PC-9 (cell line): ENCODE measurements at places on chromosomes 7 and 10. TPM values are rescaled to one million over a fixed set of nuclear protein-coding genes. Genes with fewer than 3 reads are reported as not detected.
A peak's percentile ranks its signal among the peaks of the same experiment; 100 is the strongest.

COL13A1 gene
- 0.73 and 1.6 TPM in 2 replicates for total RNA-seq

DNA sequence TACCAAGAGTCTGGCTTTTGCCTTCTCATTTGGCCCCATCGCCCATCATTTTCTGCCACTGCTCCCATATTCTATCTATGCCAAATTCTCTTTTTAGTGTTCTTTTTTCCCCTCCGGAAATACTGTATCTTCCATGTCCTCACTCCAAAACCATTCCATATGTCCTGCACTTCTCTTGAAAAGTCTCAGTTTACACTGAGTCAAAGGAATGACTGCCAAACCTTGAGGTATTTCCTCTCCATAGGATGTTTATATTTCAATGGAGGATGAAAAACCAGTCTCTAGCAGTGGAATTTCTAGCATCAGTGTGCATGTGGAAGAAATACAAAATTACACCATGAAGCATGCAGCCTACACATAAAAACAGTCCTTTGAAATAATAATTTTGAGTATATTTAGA is 121.4 kb upstream of the PHYHIPL start:
- no peak for DNase-seq

GRCh38 chr7:145313551-145313950 is 477.7 kb upstream of the TPK1 start:
- no peak for DNase-seq

KCNH2 gene
- total RNA-seq, result 1.5 and 1.6 TPM in 2 replicates

- DNase-seq, result no peak
Measured at GRCh38 chr7:131904760-131905327, 348.4 kb upstream of the PODXL start.

DNA sequence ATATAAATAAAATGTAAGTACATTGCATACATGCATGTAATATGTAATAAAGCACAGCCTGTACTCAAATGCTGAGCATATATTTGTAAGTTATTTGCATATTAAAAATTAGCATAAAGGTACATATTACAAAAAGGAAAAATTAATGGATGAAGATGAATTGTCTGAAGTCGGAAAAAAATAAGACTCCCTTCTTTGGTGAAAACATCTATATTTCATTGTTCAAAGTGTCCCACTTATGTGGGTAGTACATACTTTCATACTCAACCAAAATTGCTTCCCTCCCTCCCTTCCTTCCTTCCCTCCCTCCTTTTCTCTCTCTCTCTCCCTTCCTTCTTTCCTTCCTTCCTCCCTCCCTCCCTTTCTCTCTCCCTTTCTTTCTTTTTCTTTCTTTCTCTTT is 498.1 kb downstream of the MAGI2 start:
- no peak for DNase-seq

DNA sequence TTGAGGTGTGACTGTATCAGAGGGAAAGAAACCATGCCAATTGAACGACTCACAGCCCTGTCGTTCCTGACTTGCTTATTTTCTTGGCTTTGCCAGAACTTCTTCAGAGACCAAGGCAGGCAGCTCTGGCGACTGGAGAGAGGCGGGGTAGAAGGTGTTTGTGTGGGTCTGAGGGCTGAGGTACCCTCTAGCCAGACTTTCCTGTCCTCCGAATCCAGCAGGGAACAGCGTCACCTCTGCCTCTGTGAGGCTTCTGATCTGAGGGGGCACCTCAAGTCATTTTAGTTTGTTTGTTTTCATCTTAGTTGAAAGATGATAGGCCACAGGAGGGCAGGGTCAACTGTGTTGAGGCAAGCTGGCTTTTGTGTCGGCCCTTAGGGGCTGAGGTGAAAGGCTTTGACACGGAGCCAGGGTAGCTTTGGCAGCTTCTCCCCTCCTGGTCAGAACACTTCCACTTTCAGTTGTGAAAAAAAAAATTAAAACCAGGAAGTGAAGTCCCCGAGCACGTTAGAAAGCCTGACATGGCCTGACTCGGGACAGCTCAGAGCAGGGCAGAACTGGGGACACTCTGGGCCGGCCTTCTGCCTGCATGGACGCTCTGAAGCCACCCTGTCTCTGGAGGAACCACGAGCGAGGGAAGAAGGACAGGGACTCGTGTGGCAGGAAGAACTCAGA is 1.9 kb downstream of the ACSL5 start:
- peak; percentile 69 for DNase-seq

GIMAP6 gene
- not detected in 2 replicates for total RNA-seq

DNA sequence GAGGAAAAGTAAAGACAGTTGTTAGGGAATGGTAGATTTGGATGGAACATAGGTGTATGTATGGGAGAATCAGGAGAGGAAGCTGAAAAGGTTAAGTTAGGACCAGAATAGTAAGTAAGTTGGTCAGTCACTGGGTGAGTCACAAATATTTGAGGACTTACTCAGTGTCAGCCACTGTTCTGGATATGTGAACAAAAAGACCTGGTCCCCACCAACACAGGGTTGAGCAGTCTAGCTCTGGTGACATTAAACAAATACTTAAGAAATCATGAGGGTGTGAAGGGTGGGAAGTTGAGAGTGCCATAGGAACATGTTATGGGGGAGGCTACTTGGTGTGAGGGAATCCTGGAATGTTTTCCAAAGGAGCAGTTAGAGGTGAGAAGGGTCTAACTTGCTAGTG is 246.9 kb downstream of the PTEN start:
- DNase-seq, result peak; percentile 78

SCIN gene
- total RNA-seq, result 0.33 and 0.92 TPM in 2 replicates

CDHR1 gene
- total RNA-seq, result not detected in 2 replicates

TAS2R5 gene
- total RNA-seq, result 1.1 and 2.1 TPM in 2 replicates

DNA sequence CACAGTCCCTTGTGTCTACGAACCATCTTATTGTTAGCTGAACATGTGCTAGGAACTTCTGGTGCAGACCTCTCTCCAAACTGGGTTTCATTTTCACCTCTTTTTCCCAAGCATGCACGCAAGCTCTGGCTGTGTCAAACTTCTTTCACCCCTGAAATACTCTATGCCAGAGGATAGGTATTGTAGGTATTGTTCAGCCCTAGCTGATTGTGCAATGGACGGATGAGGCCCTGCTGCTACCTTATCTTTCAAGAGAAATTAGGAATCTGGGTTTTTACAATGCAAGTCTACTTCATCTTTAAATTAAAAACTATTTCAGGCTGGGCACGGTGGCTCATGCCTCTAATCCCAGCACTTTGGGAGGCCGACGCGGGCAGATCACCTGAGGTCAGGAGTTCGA is 28.3 kb upstream of the MRLN start:
- no peak for DNase-seq

SLC39A12 gene
- total RNA-seq, result not detected in 2 replicates

DNA sequence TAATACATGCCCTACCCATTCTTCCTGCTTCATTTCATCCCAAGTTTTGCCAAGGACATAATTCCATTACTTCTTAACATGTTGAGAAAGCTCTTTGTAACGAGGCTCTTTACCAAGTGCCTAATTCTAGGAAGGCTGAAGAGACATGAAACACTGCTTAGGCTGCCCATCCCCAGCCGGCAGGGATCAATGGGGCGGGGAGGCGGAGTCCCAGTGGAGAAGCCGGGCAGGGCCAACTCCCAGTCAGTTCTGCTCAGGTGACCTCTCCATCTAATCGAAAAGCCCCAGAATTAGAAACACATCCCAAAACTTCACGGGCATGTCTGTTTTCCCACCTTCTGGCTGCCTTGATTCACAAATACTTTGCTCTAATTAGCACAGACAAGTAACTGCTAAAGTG is 89.5 kb upstream of the LYZL1 start:
- no peak for DNase-seq

- DNase-seq, result no peak
Measured at GRCh38 chr10:18377898-18378297, 237.7 kb downstream of the CACNB2 start.

CALML5 gene
- 3.0 and 6.3 TPM in 2 replicates for total RNA-seq

DNA sequence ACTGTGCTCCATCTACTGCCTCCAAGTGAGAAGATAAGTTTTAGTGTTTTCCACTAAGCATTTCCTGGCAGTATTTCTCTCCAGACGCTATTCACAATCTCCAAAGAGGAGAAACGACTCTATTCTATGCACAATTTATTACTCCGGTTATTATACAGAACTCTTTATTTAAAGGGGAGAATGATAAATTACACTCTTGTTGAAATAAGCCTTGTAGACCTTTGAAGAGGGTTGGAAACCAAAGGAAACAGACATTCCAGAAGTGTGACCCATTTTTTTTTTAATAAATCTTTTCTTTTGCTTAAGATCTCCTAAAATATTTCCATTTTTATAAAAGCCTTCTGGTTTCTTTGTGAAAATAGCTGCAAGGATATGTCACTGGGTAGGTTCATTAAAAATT is 76.1 kb upstream of the HDAC9 start:
- DNase-seq, result no peak

- DNase-seq, result no peak
Measured at GRCh38 chr7:142809671-142810070, 38.9 kb downstream of the PRSS2 start.

MSS51 gene
- 2.4 and 3.3 TPM in 2 replicates for total RNA-seq

- DNase-seq, result no peak
Measured at GRCh38 chr10:6833458-6834011, 253.5 kb upstream of the PRKCQ start.

DNA sequence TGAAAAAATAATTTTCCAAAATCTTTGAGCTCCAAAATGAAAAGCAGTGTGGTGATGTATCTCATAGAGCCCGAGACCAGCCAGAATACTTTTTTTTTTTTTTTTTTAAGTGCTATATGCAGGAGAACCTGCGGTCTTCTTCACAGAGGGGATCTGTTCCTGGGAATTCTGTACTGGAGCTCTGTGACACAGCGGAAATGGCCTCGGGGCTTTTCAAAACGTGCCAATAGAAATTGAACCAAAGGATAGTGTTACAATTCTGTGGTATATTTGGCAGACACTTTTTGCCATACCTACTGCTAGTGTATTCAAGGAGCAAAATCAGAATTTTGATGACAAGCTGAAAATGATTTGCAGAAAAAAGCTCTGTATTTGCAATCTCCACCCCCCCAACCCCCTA is 1429.3 kb upstream of the LRRTM3 start:
- DNase-seq, result no peak

GRCh38 chr10:102923601-102924000 is 5.5 kb downstream of the CNNM2 start:
- DNase-seq, result no peak

DNA sequence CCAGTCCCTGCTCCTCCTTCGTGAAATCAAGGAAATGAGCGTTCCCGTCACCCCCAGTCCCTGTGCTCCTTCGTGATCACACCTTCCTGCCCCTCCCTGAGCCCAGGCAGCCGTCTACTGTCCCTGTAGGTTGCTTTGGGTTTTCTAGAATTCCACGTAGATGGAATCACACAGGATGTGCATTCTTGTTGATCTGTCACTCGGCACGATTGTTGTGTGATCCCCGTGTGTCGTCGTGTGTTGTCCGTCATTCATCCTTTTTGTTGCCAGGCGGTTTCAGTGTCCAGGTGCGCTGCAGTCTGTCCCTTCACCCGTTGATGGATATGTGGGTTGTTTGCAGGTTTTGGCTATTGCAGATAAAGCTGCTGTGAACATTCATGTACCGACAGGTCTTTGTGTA is 9.4 kb downstream of the MTG1 start:
- no peak for DNase-seq

EPHB6 gene
- total RNA-seq, result 39.2 and 72.9 TPM in 2 replicates

ADCYAP1R1 gene
- not detected in 2 replicates for total RNA-seq

DNA sequence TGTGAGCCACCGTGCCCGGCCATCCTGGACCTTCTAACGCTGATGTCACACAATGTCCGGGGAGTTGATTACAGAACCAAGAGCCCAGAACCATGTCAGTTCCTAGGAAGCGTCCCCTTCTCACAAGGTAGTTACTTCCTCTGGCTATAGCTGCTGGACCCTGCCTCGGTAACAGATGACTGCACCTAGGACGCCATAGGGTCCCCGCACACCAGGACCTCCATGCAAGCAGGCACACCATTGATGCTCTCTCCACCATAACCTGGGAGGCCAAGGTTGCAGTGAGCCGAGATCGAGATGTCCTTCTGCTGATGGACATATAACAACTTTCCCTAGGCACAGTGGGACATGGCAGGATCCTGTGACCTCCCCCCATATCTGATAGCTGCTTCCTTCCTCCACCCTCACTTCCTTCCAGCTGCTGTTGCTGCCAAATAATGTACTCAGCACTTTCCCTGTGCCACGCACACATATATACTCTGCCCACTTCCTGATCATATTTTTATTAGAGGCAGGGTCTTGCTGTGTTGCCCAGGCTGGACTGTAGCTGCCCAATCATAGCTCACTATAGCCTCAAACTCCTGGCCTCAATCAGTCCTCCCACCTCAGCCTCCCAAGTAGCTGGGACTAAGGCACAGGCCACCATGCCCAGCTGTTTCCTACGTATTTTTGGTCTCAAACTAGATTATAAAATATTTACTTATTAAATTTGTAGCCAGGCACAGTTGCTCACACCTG is 3.5 kb upstream of the SNX8 start:
- no peak for DNase-seq

DNA sequence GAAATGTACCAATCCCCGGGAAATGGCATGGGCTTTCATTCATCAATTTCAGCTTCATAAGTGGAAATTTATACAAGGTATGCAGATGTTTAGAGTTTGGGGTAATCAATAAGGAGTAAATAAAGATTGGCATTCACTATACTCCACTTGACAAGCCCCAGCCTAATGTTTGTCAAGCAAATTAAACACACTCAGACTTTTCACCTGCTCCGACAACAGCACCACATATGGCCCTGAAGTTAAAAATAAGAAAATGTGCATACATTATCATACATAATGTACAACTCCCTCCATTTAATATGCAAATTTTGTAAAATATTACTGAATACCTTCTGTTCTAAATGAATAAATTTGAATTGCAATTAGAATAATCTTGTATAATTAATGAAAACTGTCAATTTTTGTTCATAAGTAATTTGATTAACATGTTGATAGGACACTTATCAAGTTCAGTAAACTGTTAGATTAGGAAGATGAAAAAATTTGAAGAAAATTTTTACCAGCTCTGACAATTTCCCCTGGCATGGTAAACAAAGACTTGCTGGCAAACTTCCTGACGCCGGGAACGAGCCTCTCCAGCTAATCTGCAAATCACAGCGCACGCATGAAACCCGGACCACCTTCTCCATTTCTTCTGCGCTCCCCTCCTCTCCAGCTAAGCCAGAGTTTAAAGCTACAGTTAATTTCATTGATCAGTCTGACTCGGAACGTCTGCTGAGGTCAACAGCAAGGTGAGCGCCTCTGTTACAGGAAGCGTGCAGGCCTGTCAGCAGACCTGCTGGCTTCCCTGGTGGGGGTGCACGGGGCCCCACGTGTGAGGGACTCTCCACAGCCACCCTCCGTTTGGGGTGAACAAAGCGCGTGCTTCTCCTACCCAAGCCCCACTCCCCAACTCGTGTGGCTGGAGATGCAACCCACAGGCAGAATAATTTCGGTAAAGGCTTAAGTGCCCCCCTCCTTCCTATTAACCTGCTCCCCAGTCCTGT is 70.7 kb downstream of the EBF3 start:
- DNase-seq, result no peak

DNA sequence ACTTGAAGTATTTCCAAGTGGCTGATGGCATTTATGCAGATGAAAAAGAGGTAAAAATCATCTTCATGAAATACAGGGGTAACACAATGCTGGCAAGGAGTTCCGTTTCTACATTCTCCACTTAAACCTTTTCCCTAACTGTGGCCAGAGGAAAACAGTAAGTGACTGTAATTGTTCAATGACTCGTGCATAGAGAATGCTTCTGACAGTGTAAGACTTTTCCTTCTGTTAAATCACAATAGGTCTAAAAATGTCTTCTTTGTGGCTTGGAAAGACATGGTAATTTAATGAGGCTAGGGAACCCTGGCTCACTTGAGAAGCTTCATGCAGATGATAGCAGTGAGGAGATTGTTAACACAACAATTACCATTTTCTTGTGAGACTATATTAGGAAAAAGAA is 50.3 kb upstream of the RSU1 start:
- DNase-seq, result no peak

- peak; percentile 24 for DNase-seq
Measured at GRCh38 chr10:8404721-8405120, 350.2 kb downstream of the GATA3 start.
